ENCODE measurements at places on chromosomes 11 and 22.

- ATAC-seq, result no peak
Observed at GRCh38 chr11:18071098-18071705, 25.1 kb upstream of the TPH1 start.

GRCh38 chr11:14323118-14323676, 35.8 kb downstream of the RRAS2 start:
- ATAC-seq, result no peak

DNA sequence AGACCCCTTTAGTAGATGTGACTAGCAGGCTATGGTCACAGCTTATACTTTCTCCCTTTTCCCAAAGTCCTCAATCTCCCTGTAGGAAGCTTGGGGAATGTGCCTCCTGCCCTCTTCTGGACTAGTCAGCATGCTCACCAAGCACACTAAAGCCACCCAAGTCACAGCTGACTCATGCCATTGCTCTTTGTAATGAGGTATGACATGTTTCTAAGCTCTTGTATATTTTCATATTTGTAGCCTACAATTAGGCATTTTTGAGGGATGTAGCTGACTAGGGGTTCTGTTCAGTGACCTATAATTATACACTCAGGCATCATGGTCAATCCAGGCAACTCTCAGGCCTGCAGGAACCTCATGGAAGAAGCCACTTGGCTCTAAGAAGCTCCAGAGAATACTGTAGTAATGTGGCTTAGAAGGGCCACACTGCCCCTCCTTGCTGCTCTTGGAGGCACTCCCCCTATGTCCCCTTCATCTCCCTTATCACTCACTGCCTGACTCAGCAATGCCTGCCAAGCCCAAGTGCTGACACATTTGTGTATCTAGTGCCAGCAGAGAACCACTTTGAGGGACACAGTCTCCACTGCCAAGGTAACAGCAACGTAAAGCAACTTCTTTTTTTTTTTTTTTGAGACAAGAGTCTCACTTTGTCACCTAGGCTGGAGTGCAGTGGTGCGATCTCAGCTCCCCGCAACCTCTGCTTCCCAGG, 86.2 kb downstream of the RPL27A start:
- ATAC-seq, result peak; percentile 24

DNA sequence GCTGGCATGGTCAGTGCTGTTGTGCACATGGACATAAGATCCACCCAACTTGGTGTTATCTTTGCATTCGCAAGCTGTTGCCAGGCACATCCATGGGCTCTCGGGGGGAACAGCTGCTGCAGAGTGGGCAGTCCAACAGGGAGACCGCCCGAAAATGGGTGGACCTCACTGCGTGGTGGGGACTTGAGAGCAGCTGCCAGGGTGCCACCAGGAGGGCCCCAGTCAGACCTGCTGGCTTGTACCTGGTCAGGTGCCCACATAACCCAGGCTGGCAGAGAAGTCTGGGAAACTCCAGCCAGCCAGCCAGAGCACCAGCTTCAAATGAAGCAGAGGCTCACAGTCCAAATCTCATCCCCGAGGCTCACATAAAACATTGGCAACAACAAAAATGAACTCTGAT, 120.2 kb downstream of the BCR start:
- ATAC-seq, result no peak

DNA sequence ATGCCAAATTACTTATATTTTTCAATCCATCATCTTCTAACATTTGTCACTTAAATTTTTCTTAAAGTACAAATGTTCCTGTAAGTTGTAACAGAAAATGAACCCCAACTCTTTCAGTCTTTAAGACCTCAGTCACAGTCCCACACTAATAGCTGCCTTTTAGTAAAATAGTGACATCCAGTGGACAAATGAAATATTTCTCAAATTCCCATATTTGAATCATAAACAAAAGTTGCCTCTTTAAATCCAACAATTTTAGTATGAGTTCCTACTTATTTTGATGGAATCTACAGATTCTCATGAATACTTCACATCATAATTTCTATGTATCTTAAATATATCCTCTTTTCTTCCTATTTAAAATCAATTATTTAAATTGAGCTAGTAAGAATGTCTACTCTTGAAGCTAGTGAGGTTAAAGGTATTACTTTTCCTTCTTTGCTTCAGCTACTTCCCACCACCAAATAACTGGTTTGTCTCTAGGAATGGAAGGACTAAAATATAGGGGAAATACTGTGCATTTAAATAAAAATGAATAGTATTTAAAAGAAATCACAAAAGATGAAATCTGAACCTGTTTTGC, 9.2 kb downstream of the LIN7C start:
- ATAC-seq, result no peak

DNA sequence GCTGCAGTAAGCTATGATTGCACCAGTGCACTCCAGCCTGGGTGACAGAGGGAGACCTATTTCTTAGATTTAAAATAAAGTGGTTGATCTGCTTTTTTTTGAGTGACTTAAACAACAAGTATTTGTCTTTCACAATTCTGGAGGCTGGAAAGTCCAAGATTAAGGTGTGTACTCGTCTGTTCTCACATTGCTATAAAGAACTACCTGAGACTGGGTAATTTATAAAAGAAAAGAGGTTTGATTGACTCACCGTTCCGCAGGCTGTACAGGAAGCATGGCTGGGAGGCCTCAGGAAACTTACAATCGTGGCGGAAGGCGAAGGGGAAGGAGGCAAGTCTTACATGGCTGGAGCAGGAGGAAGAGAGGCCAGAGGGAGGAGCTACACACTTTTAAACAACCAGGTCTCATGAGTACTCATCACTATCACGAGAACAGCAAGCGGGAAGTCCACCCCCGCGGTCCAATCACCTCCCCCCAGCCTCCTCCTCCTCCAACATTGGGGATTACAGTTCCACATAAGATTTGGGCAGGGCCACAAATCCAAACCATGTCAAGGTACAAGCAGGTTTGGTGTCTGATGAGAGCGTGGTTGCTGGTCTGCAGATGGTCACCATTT, 19.7 kb upstream of the OSBPL5 start:
- ATAC-seq, result no peak

- ATAC-seq, result peak; percentile 27
Observed at GRCh38 chr11:94271885-94272372, 32.5 kb upstream of the IZUMO1R start.

- no peak for ATAC-seq
Observed at GRCh38 chr11:133191931-133192330, 340.4 kb downstream of the OPCML start.

DNA sequence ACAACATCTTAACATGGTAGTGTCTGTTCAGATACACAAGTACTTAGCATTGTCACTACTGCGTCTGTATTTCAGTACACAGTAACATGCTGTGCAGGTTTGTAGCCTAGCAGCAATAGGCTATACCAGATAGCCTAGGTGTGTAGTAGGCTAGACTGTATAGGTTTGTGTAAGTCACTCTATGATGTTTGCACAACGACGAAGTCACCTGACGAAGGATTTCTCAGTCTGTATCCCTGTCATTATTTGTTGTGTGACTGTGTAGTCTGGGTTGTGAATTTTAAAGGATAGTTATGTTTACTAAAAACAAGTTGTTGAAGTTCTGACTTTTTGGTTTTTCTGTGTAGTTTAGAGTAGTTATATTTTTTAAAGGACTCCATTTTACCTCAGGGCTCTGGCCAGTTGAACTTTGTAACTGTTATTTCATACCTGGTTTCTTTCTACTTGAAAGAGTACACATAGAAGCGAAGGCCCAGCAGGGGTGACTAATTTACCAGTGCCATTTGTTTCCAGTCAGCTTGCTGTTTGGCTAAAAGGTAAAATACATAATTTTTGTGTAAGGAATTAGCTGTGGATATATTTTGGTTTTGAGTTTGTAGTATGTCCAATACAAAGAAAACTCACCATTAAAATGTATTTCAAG, 72.3 kb downstream of the PPP6R3 start:
- no peak for ATAC-seq

DNA sequence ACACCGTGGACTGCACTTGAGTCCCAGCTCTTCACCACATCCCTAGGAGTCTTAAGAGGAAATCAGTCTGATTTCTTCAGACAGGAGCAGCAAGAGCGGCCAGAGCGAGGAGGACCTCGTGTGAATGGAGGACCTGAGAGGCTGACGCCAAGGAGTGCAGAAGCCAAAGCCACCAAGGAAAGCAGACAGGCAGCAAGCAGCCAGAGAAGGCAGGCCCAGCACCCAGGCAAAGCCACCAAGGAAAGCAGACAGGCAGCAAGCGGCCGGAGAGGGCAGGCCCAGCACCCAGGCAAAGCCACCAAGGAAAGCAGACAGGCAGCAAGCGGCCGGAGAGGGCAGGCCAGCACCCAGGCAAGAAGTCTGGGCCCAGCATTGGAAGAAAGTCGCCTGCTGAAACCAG, 11.8 kb downstream of the CYB561A3 start:
- no peak for ATAC-seq

DNA sequence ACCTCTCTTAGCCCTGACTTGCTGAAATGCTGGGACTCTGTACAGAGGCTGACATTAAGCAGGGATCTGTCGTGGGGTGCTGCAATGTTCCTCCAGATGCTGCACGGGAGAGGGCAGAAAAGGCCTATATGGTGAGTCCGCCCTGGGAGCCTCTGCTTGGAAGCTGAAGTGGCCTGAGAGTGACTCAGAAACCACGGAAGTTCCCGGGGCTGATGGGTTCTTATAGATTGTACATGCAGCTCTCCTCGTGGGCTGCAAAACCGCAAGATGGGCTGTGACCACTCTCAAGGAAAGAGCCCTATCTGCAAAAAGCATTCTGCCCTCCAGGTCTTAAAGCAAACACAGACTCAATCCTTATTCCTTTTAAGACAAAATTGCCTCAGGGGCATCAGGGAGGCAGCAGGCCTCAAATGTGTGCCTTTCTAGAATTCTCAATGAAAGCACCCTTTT, 5.8 kb upstream of the SLC43A3 start:
- peak; percentile 53 for ATAC-seq

DNA sequence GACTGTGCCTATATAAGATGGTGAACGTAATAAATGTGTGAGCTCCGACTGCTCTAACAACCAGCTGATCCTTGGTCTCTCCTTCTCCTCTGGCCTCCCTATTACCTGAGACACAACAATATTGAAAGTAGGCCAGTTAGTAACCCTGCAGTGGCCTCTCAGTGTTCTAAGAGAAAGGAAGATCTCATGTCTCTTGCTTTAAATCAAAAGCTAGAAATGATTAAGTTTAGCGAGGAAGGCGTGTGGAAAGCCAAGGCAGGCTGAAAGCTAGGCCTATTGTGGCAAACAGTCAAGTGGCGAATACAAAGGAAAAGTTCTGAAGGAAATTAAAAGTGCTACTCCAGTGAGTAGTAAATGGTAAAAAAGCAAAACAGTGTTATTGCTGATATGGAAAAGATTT, 39.5 kb downstream of the HIPK3 start:
- ATAC-seq, result no peak

DNA sequence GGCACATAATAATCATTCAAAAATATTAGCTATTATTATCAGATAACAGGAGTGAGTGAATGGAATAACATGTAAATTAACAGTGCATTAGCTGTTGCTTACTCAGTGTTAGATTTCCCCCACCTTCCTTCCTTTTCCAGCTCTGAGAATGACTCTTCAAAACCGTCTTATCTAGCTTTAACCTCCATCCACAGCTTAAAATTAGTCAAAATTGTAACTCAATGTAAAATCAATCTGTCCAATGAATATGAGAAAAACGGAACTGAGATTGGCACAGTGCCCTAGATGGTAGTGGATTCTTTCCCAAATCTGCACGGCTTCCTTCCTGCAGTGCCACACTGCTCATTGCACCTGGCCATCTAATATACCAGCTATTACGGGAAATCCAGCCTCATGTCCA, 156.8 kb upstream of the BDNF start:
- no peak for ATAC-seq

- no peak for ATAC-seq
Observed at GRCh38 chr11:8803973-8804372, 107.0 kb upstream of the AKIP1 start.

DNA sequence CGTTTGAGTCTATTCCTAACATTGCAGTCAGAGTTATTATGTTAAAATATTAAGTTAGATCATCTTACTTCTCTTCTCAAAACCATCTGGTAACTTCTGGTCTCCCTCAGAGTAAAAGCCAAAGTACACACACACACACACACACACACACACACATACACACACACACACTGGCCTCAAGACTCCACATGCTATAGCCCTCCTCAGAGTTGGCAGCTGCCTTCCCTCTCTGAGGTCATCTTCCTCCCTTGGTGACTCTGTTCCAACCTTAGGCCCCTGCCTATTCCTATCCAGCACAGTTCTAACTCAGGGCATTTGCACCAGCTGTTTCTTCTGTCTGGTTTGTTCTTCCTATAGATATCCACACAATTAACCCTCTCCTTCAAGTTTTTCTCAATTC, 272.0 kb upstream of the SESN3 start:
- no peak for ATAC-seq

DNA sequence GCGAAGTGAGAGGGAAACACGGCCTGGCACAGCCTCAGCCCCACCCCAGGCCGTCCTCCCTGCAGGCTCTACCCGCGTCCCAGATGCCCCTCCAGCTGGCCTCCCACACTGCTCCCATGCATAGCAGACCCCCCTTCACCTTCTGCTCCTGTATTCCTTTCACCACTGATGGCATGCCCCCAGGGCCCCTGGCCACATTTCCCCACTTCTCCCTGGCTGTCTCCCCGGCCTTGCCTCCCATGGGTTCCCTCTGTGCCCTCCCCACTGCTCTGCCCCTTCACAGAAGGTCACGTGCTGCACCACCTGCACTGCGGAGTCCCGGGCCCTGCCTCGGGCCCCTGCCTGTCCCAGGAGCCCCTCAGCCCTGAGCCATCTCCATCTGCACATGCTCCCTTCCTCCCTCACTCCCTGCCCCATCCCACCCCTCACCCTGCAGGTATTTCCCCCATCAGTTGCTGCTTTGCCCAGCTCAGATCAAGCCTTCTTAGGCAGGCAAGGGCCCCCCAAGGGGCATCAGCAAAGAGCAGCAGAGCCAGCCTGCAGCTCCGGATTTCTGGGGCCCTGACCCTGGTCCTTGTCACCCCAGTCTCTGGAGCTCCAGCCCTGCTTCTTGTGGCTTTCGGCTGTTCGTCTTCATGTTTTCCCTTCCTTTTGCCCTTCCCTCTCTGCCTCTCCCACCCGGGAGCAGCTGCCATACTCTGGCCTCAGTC, 46.4 kb downstream of the GAB4 start:
- no peak for ATAC-seq

DNA sequence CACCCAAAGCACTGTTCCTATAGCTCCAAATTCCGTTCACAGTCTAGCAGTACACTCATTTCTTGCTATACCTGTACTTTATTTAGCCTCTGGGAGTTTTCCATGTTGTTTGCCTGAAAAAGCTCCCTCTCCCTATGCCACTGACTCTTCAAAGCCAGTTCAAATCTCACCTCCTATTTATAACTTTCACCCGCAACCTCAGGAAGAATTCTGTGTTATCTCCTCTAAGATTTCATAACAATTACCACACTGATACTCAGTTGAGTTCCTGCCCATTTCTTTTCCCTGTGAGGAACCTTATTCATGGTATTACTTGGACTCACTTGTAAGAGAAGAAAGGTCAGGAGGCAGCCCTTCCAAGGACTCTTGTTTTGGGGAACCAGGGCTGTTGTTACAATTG, 25.2 kb downstream of the GDPD4 start:
- ATAC-seq, result no peak

DNA sequence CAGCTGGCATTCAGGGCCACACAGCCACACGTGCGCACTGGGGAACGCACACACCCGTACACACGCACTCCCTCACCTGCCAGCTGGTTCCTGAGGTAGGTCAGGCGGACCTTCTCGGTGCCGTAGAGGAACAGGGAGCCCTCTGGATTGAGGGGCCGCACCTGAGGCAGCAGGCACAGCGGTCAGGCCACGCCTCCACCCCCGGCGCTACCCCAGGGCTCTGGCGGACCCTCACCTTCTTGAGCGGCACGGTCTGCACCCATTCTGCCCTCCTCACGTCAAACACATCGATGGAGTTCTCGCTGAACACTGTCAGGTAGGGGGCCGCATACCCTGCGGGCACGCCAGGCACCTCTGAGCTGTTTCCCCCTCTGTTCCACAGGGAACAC, 17.0 kb downstream of the CDC42BPG start:
- no peak for ATAC-seq

All from activated CD4-positive, CD25-positive, alpha-beta regulatory T cell treated with anti-CD3 and anti-CD28 coated beads, Interleukin-2, amount 50 U/mL, for 24 hours (primary cell).